Fibroblast of villous mesenchyme (primary cell): ENCODE measurements at places on chromosomes 16 and 17. TPM values are rescaled to one million over a fixed set of nuclear protein-coding genes. Genes with fewer than 3 reads are reported as not detected.
A peak's percentile ranks its signal among the peaks of the same experiment; 100 is the strongest.

Gene HOXB4
- total RNA-seq = 1.7 and 1.9 TPM in 2 replicates

Gene TBC1D3L
- total RNA-seq = 1.9 and 2.6 TPM in 2 replicates

Gene CXCL16
- total RNA-seq = 0.64 and 0.86 TPM in 2 replicates

Gene ZFPM1
- 2.6 TPM in 2 replicates for total RNA-seq

Gene PER1
- total RNA-seq = 5.5 and 12.5 TPM in 2 replicates

Gene ASGR2
- not detected in 2 replicates for total RNA-seq

Gene MYOCD
- total RNA-seq = 11.0 and 14.7 TPM in 2 replicates

GRCh38 chr16:30122604-30123160 is 338 bp downstream of the MAPK3 start:
- peak; percentile 10 for DNase-seq

- no peak for DNase-seq
Measured at GRCh38 chr17:63598281-63598680, 2.4 kb upstream of the TACO1 start.

GRCh38 chr17:40956401-40957254 is 10.1 kb downstream of the KRT39 start:
- peak; percentile 69 for DNase-seq

GRCh38 chr17:30308406-30308805 is 16.7 kb upstream of the BLMH start:
- DNase-seq = no peak

DNA sequence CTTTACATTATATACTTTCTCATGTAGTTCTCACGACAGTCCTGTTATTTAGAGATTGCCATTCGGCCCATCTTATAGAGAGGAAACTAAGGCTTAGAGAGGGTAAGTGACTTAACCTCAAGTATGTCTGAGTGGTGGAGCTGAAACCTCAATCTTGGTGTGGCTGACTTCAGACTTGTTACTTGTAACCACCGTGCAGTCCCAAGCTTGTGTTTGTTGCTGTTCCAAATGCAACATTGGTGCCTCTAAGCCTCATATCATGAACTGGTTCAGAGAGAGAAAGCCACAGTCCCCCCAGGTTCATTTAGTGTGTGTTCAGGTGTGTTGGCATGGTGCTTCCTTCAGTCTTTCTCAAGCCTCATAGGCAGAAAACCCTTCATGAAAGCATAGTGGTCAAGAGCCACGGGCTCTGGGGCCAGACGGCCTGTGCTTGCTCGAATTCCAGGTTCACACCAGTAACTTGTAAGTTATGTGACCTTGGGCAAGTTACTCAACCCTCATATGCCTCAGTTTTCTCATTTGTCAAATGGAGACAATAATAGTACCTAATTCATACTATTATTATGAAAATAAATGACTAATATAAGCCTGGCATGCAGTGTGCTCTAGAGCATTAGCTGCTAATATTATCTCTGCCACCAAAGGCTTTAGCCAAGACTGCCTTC is 39.9 kb downstream of the CDH1 start:
- DNase-seq = peak; percentile 12

GRCh38 chr17:76178124-76178523 is 37.1 kb upstream of the FOXJ1 start:
- DNase-seq = no peak

DNA sequence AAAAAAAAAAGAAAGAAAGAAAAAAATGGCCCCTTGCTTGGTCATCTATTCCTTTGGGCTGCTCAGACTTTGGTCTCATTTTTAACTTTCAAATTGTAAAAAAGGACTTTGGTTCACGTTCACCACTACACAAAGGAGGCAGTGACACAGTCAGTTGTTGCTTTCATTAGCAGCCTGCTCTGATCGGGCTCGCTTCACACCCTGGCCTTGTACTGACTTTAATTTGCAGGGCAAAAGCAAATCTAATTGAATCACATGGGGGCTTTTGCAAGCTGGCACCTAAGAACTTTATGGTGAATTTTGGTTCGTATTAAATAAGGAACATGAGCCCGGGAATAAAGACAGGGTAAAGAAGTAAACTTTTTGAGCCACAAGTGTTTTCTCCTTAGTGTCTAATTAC is 103.6 kb upstream of the CDH11 start:
- no peak for DNase-seq

DNA sequence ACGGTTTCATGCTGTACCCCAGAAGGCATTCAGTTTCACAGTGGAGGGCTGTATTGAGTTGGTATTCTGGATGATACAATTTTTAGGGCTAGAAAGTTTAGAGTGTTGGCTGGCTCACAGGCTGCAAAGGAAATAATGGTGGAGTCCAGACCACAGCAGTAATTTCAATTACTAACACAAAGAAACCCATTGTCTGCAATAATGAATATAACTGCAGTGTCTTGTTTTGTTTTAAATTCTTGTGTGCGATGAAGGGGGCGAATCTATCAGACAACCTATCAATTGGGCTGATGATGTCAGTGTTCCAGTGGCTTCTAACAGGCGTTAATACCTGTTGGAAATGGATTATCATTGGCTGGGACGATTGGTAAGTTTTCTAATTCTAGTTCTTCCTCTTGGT is 1.5 kb downstream of the SP2 start:
- DNase-seq = no peak

DNA sequence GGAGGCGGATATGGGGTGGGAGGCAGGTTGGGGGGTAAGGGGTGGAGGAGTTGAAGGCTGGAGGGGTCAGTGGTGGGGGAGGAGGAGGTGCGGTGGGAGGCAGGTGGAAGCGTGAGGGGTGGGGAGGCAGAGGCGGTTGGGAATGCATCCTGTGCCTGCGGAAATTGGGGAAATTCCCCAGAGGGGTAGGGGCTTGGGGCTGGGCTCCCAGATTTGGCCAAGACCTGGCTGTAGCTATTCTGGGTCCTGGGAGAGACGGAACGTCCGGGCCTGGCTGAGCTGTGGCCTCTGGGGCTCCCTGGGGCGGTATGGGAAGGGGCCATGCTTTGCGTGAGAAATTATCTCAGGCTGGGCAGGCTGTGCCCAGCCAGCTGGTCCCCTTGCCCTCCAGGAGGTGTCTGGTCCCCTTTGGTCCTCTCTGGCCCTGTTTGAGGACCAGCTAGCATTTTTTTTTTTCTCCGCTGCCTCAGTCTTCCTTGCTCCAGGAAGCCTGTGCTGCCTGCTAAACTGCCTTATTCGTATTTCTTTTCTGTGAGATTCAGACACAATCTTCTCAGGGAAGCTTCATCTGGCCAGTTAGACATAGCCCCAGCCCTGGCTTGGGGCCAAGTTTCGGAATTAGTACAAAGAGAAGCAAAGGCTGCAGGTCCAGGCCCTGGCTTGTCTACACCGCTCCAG is 7.3 kb upstream of the TRPV2 start:
- peak; percentile 68 for DNase-seq

DNA sequence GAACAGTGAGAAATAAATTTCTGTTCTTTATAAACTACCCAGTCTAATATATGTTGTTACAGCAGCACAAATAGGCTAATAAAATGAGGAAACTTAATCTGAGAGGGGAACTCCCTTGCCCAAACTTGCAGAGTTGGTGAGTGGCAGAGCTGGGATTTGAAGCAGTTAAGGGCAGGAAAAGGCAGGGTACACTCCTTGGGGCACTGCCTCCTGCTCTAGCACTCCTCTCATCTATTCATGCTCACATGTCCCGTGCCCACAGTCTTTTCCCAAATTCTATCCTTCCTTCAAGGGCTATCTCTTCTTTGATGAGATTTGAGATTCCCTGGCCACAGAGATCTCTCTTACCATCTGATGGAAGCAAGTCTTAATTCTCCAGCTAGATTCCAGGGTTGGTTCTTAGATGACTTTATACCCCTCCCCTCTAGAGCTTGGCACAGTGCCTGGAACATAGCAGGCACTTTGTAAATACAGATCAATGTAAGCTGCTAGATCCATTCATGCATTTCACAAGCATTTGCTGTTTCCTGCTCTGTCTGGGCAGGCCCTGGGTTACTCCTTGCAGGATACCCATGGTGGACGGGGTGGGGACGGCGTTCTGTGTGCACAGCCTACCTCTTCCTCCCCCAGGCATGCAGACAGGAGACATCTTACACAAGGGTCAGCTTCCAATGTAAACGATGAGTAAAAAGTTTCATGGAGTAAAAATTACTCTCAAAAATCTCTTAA is 39.2 kb upstream of the ABCC12 start:
- DNase-seq = peak; percentile 27

- DNase-seq = no peak
Measured at GRCh38 chr17:28221751-28222414, 97.1 kb upstream of the TMEM97 start.

DNA sequence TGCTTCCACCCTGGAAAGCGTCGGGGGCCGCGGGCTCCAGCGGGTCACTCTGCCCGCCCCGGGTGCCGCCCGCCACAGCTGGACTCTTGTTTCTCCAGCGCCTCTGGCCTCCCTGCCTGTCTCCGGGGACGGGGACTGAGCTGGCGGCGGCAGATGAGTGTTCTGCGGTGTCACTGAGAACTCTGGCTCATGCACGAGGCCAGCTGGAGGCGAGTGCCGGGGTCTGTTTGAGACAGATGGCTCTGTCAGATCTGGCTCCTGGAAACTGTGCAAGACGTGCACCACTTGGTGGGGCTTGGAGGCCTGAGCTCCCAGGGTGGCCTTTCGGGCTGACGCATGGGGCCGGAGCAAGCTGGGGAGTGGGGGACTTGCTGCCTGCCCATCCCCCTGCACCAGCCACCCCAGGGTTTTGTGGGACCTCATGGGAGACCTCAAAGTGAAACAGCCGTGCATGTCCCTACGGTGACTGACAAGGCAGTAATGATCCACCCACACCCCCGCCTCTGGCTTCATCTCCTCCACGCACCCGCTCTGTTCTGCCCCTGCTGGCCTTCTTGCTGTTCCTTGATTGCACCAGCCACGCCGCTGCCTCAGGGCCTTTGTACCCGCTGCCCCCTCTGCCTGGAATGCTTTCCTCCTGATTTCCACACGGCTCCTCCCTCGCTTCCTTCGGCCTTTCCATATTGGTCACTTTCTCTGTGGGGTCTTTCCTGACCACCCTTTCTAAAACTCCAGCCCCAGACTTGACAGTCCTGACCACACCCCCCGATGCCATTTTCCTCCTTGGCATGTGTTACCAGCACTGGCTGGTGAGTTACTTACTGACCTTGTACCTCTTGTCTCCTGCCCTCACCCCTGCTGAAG is 174.9 kb upstream of the CIBAR2 start:
- peak; percentile 51 for DNase-seq

- no peak for DNase-seq
Measured at GRCh38 chr17:35740997-35741931, 9.8 kb downstream of the RASL10B start.

DNA sequence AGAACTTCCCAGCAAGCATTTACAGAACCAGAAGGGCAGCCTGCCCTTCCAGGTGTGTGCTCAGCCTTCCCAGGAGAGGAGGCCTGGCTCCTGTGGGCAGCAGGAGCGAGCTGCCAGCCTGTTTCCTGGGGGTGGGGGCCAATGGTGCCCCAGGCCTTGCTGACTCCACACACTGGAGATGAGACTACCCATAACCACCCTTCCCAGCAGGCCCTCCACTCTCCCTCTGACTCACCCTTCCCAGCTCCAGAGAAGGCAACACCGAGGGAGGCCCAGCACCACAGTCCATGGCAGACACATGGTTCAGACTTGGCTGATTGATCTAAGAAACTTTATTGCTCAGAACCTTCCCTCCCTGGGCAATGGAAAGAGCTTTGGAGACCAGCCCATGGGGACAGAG is 1.8 kb upstream of the PRSS53 start:
- DNase-seq = no peak

- DNase-seq = peak; percentile 63
Measured at GRCh38 chr16:4407543-4408322, 8.7 kb downstream of the CORO7 start.
